ENCODE measurements at places on chromosomes 4 and X.

- no peak for DNase-seq
Measured at GRCh38 chr4:124810827-124811226, 98.3 kb upstream of the ANKRD50 start.

DNA sequence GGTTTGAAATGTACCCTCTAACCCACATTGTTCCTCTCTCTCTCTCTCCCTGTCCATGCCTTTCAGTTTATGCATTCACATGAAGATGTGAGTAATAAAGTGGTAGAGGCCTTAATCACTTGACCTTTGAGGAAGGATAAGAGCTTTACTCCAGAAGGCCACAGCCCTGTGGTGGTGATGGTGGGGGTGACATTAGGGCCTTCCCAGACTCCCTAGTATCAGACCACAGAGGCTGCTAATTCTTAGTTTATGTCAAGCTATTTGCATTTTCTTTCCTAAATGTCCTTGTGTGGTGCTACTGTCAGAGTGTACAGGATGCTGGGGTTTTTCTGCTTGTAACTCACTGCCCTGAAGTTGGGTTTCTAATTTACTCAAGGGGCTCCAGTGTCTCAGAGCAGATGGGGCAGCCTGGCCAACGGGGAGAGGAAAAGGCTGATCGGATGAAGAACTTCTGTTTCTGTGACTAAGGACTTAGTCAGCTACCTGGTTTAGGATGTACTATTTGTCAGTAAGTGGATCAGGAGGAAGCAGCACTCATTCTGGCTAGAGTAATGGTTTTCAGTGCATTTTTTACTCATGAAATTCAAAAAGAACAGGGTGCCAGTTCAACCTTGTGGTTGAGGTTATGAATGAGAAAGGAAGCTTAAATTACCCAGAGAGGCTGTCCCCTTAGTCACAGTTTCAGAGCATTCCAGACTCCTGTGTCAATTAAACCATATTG lies 509.6 kb upstream of the DIPK2B start:
- peak; percentile 20 for DNase-seq

DNA sequence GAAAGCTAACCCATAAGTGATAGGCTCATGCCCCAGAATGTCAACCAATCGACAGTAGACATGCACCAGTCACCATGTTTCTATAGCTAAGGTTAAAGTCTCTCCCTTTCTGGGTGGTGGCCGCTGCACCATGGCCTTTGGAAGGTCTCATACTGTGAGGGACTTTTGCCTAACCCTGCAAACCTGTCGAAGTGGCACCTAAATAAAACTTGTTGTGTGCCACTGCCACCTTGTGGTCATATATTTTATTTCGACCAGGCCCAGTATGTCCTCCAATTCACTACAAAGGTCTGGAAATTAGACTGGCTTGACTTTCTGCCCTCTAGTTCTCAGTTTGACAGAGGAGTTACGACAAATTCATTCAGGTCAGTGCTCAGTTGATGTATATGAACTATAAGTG lies 163.1 kb downstream of the SMARCA1 start:
- peak; percentile 10 for DNase-seq

GRCh38 chr4:176841711-176842112 lies 49.0 kb upstream of the VEGFC start:
- no peak for DNase-seq

DNA sequence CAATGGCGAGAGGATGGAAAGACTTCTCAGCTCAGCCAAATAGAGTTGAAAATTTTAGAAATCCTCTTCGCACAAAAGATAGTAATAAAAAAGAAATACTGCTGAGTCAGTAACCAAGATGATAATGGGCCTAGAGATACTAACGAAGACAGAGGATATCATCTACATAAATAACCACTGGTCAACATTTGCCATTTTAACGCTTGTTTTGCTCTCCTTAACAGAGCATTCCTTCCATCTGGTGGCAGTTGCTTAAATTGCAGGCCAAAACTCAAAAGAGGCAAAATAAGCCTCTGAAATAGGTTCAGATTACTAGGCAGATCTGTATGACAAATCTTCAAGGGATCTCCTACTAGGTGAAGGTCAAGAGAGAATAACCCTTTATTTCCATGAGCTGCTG lies 51.7 kb upstream of the MCF2 start:
- no peak for DNase-seq

DNA sequence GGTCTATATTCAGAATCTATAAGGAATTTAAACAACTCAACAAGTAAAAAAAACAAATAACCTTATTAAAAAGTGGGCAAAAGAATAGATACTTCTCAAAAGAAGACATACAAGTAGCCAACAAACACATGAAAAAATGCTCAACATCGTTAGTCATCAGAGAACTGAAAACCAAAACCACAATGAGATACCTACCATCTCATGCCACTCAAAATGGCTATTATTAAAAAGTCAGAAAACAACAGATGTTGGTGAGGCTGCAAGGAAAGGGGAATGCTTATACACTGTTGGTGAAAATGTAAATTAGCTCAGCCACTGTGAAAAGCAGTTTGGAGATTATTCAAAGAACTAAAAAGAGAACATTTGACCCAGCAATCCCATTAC lies 201.6 kb downstream of the QDPR start:
- no peak for DNase-seq

DNA sequence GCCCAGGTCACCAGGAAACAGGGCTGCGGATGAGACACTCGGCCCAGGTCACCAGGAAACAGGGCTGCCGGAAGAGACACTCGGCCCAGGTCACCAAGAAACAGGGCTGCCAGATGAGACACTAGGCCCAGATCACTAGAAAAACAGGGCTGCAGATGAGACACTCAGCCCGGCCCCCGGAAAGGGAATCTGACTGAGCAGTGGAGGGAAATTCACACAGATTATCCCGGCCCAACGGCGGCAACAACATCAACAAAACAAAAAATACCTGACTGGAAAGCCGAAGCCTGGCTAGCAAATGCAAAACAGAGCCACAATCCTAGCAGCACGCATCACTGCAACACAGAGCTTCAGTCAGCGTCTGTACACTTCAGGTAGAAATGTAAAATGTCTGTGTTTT lies 20.7 kb downstream of the AFAP1 start:
- DNase-seq, result no peak

Data from stimulated activated CD4-positive, alpha-beta T cell treated with anti-CD3 and anti-CD28 coated beads, Interleukin-4, amount 100 ng/mL, for 48 hours (primary cell).